ENCODE measurements at places on chromosomes 3 and 15. TPM values are rescaled to one million over a fixed set of nuclear protein-coding genes. Genes with fewer than 3 reads are reported as not detected.

- no peaks in the 10 kb centered on the region for H3K4me1 ChIP-seq
- no peak overlapping the region for H3K27ac ChIP-seq
- H3K4me3 ChIP-seq, result no peak overlapping the region
- H3K27me3 ChIP-seq, result no peaks in the 10 kb centered on the region
- no peaks in the 10 kb centered on the region for H3K36me3 ChIP-seq
- DNase-seq, result no peak
Observed at GRCh38 chr15:83708328-83708727, 54.4 kb downstream of the ADAMTSL3 start.

GRCh38 chr3:133197619-133198018 is 159.4 kb downstream of the TMEM108 start:
- DNase-seq, result no peak
- H3K4me3 ChIP-seq, result no peak overlapping the region
- H3K36me3 ChIP-seq, result no peaks in the 10 kb centered on the region

- H3K27me3 ChIP-seq, result no peaks in the 10 kb centered on the region
- H3K36me3 ChIP-seq, result no peaks in the 10 kb centered on the region
- no peaks in the 10 kb centered on the region for H3K4me1 ChIP-seq
- no peak overlapping the region for H3K27ac ChIP-seq
- no peak for DNase-seq
Observed at GRCh38 chr3:174533286-174533685, 325.8 kb upstream of the NAALADL2 start.

DNA sequence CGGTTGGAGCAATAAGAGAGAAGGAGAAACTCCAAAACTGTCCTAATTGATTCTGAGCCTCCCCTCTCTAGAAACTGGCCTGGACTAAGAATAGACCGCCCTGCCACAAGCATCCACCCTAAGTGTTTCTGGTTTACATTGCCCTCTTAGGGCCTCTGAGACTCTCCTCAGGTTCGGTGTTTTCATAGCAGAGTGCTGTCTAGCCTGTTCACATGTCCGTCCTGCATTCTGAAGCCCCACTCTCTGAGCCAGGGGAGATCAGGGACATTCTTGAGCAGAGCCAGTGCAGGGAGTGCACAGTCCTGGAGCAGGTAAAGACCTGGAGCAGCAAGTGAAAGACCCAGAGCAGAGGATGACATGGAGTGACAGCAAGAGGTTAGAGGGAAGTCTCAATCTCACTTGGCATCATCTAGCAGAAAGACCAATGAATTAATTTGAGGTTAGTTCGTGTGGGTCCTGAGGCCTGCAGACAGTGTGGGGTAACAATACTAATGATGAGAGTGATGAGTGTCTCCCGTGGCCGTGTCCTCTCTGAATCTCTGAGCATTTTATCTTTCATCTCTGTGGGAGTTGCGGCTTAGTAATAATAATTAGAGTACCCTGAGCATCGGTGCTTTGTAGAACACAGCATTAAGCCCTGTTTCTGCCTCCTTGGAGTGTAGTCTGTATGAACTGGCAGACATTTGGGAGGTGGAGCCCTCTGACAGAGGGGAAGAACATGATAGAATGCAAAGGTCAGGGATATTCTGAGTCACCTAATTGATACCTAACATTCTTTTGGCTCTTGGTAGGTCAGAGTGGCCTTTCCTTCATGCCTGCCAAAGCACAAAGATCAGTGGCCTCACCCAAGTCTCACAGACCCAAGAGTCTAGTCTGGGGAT is 24.6 kb downstream of the MAPKBP1 start:
- no peaks in the 10 kb centered on the region for H3K27me3 ChIP-seq
- H3K27ac ChIP-seq, result no peak overlapping the region
- H3K36me3 ChIP-seq, result no peaks in the 10 kb centered on the region
- no peak overlapping the region for H3K4me3 ChIP-seq
- H3K4me1 ChIP-seq, result peaks cover 9% of the 10 kb centered on the region

DNA sequence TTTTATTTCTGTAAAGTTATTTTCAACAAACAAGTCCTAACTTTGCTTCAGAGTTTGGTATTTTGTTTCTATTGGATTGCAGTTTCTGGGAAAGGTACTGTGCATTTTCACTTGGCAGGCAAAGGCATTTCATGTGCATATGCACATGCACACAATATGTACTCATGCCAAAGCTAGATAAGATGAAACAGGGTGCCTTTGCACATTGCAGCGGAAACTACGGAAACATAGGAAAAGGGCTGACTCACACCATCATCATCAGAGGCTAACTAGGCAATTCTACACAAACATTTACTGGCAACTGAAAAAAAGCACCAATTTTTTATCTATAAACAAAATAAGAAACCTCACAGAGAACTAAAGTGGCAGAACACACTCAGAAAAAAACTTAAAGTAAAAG is 550.6 kb upstream of the NECTIN3 start:
- H3K27me3 ChIP-seq, result no peaks in the 10 kb centered on the region
- no peak overlapping the region for H3K4me3 ChIP-seq
- no peaks in the 10 kb centered on the region for H3K4me1 ChIP-seq

DNA sequence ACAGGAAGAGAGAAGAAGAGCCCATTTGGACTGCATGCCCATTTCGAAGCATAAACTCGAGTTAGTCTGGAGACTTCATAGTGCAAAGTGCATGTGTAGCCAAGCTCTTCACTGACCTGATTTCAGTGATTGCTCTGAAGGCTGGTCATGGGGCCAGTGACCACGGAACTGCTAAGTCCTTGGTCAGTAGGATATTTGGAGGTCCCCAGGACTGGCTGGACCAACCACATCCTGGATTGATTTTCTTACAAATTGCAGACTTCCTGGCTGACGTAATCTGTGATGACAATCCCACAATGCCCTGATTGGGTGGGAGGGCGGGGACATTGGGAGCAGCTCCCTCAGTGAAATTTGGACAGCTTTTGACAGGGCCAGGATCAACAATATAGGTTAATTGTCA is 233.4 kb downstream of the CACNA2D3 start:
- H3K27me3 ChIP-seq, result no peaks in the 10 kb centered on the region
- H3K27ac ChIP-seq, result no peak overlapping the region
- no peak overlapping the region for H3K4me3 ChIP-seq
- no peaks in the 10 kb centered on the region for H3K36me3 ChIP-seq

LMAN1L gene
- not detected for polyA plus RNA-seq

HES1 gene
- 18.5 TPM for polyA plus RNA-seq

GRCh38 chr15:23497710-23498111 is 50.7 kb upstream of the GOLGA6L2 start:
- no peak overlapping the region for H3K4me3 ChIP-seq
- no peaks in the 10 kb centered on the region for H3K27me3 ChIP-seq
- H3K4me1 ChIP-seq, result no peaks in the 10 kb centered on the region
- H3K27ac ChIP-seq, result no peak overlapping the region
- DNase-seq, result no peak
- H3K36me3 ChIP-seq, result no peaks in the 10 kb centered on the region

- H3K27ac ChIP-seq, result no peak overlapping the region
- no peaks in the 10 kb centered on the region for H3K4me1 ChIP-seq
- DNase-seq, result no peak
- no peaks in the 10 kb centered on the region for H3K36me3 ChIP-seq
- H3K27me3 ChIP-seq, result no peaks in the 10 kb centered on the region
Observed at GRCh38 chr15:69244798-69245197, 53.9 kb upstream of the PAQR5 start.

PIGZ gene
- 0.45 TPM for polyA plus RNA-seq

- no peak overlapping the region for H3K4me3 ChIP-seq
- DNase-seq, result no peak
- H3K4me1 ChIP-seq, result no peaks in the 10 kb centered on the region
- H3K27ac ChIP-seq, result no peak overlapping the region
- H3K27me3 ChIP-seq, result no peaks in the 10 kb centered on the region
Observed at GRCh38 chr3:257826-258225, 61.3 kb downstream of the CHL1 start.

DNA sequence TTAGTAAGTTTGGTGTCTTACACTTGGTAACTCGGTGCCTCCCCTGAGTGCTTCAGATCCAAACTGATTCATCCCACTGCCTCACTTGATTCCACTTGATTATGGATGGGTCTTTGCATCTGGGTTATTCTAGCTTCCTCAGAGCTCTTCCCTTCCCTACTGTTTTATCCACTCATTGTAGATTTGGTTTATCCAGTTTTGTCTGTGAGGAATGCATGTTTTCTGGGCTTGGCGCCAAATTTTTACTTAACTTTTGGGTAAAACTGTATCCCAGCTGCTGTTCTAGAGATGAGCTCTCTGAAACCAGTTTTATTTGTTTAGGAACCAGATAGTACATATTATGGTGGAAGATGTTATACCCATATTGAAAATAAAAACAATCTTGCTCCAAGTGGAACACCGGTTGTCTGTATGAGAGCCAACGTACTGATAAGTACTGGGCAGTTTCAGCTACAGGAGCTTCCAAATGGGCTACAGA is 20.9 kb downstream of the RAD54L2 start:
- no peak overlapping the region for H3K4me3 ChIP-seq
- no peaks in the 10 kb centered on the region for H3K27me3 ChIP-seq
- H3K27ac ChIP-seq, result no peak overlapping the region

GRCh38 chr3:159825216-159825854 is 163.3 kb upstream of the IL12A start:
- no peak overlapping the region for H3K4me3 ChIP-seq
- no peak for DNase-seq
- H3K36me3 ChIP-seq, result no peaks in the 10 kb centered on the region
- no peaks in the 10 kb centered on the region for H3K27me3 ChIP-seq
- no peaks in the 10 kb centered on the region for H3K4me1 ChIP-seq
- no peak overlapping the region for H3K27ac ChIP-seq

ZBTB20 gene
- polyA plus RNA-seq, result 4.3 TPM

SLC24A5 gene
- not detected for polyA plus RNA-seq

DNA sequence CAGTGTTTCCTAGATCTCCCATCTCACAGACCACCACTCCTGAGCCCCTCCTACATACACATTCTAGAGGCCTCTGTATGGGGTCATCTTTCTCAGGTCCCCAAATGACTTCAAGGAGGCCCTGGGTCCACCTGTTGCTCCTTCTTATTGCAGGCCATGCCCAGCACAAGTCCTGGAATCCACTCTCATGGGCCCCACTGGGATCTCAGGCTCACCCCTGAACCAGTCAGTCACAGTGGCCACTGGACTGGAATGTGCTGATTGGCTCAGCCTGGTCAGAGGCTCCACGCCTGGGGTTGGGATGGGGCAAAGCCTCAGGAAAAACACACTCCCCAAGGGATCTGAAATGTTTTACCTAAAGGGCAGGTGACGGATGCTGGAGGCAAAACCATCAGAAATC is 55.7 kb downstream of the SPSB4 start:
- no peak overlapping the region for H3K4me3 ChIP-seq
- H3K4me1 ChIP-seq, result no peaks in the 10 kb centered on the region

EIF3J gene
- 27.0 TPM for polyA plus RNA-seq

DNA sequence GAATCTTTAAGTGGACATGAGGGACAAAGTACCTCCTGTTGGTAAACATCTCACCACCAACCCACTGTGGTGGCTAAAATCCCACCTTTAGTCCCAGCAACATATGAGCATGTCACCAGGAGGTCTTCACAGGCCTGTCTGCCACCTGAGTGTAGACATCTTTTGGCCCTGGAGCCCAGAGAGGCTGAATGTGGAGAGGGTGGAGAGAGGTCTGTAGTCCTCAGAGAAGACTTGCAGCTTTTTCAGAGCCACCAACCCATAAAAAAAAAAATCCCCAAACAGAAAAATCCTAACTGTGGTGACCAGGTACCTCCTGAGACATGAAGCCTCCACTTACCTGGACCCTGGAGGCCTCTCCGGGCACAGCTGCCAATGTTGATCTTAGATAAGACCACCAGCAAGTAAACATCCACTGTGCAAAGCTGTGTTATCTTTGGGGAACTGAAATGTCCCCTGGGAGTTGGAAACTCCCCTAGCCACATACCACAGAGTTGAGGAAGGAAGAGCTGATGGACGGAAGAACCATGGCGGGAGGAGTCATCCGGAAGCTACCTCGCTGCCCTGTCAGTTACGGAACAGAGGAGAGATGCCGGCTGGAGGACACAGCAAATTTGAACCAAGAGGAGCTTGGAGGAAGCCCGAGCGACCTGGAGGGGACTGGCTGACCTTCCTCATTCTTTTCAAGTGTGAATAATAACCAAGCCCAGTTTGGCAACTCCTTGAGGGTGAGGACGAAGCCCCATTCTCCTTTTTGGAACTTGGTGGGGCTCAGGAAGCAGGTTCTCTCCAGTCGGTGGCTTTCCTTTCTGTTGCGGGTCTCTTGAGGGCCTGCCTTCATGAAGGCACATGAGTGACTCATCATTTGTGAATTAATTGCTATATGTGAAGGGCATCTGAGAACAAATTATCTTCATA is at the start of gene GHRL:
TSS of gene GHRL (minus strand) at position 443 of the 915 bp plus-strand sequence. CDS start 2,767 bp downstream, outside the sequence.
- no peaks in the 10 kb centered on the region for H3K36me3 ChIP-seq
- no peaks in the 10 kb centered on the region for H3K4me1 ChIP-seq

DNA sequence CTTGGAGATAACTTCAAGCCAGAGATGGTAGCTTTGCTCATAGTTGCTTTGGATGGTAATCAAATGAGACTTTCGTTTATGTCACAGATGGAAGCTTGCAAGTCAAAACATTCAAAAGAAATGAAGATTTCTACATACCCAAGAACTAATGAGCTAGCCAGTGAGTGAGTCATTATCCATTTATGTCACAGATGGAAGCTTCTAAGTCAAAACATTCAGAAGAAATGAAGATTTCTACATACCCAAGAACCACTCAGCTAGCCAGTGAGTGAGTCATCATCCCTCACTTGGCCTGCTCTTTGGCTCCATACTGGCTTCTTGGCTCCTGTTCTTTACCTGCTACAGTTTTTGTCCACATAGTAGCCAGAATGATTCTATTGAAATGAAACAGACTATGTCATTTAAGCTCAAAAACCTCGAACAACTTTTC is 559.8 kb upstream of the CBLB start:
- no peak for DNase-seq
- H3K27me3 ChIP-seq, result no peaks in the 10 kb centered on the region
- H3K4me3 ChIP-seq, result no peak overlapping the region
- H3K36me3 ChIP-seq, result no peaks in the 10 kb centered on the region

HRG gene
- polyA plus RNA-seq, result not detected

DNA sequence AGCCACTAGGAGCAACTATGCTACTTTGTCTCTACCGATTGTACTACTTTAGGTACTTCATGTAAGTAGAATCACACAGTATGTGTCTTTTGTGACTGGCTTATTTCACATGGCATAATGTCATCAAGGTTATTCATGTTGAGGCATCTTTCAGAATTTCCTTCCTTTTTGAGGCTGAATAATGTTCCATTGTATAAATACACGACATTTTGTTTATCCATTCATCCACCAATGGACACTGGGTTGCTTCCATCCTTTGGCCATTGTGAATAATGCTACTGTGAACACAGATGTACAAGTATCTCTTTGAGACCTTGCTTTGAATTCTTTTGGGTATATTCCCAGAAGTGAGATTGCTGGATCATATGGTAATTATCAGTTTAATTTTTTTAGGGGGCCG is 29.2 kb downstream of the MYO5A start:
- no peaks in the 10 kb centered on the region for H3K4me1 ChIP-seq
- H3K4me3 ChIP-seq, result no peak overlapping the region
- DNase-seq, result no peak
- no peaks in the 10 kb centered on the region for H3K27me3 ChIP-seq
- H3K36me3 ChIP-seq, result no peaks in the 10 kb centered on the region
- H3K27ac ChIP-seq, result no peak overlapping the region

THAP10 gene
- 3.7 TPM for polyA plus RNA-seq

LRTM1 gene
- polyA plus RNA-seq, result not detected

UBE2E2 gene
- polyA plus RNA-seq, result 25.5 TPM

GRCh38 chr15:61541516-61541915 is 312.4 kb upstream of the RORA start:
- H3K4me3 ChIP-seq, result no peak overlapping the region
- H3K27me3 ChIP-seq, result no peaks in the 10 kb centered on the region
- no peak for DNase-seq
- H3K36me3 ChIP-seq, result no peaks in the 10 kb centered on the region
- H3K27ac ChIP-seq, result no peak overlapping the region

TRNT1 gene
- 8.5 TPM for polyA plus RNA-seq

- H3K4me3 ChIP-seq, result no peak overlapping the region
- H3K36me3 ChIP-seq, result no peaks in the 10 kb centered on the region
Observed at GRCh38 chr3:197372047-197372661, 73.7 kb upstream of the DLG1 start.
